Fibroblast of upper back skin (primary cell): ENCODE measurements at places on chromosomes 11 and 22.

GRCh38 chr11:76626921-76627401, 43.6 kb downstream of the LRRC32 start:
- DNase-seq = peak; percentile 77

GRCh38 chr11:16881766-16882165, 132.4 kb downstream of the PLEKHA7 start:
- no peak for DNase-seq

DNA sequence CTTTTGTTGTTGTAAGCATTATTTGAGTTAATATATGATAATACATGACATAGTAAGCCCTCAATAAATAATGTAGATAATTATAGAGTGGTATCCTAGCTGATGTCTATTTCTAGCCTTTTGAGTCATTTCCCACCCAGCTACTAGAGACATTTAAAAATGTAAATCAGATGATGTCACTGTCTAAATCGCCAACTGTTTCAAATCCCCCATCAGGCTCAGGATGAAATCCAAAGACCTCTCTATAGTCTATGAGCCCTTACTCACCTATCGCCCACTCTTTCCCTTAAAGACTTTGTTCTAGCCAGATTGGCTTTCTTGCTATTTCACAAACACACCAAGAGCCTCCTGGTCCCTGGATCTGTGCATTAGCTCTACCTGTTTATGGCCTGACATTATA, 135.4 kb upstream of the PLET1 start:
- DNase-seq = peak; percentile 3

- DNase-seq = no peak
Observed at GRCh38 chr11:73227571-73228211, 9.6 kb downstream of the P2RY2 start.

GRCh38 chr11:90407350-90407749, 184.5 kb upstream of the CHORDC1 start:
- DNase-seq = no peak

DNA sequence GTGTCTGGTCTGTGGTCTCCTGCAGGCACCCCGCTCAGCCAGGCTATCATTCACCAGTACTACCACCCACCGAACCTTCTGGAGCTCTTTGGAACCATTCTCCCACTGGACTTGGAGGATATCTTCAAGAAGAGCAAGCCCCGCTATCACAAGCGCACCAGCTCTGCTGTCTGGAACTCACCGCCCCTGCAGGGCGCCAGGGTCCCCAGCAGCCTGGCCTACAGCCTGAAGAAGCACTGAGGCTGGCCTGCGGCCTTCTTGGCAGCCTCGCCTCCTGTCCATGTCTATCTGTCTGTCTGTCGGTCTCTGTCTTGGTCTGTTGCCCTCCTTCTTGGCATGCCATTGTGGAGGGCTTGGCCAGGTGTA, 27.9 kb downstream of the INCENP start:
- DNase-seq = no peak

GRCh38 chr11:116762132-116762531, 10.7 kb downstream of the BUD13 start:
- DNase-seq = no peak

- DNase-seq = peak; percentile 73
Observed at GRCh38 chr11:5605849-5606248, 9.4 kb downstream of the TRIM6 start.

DNA sequence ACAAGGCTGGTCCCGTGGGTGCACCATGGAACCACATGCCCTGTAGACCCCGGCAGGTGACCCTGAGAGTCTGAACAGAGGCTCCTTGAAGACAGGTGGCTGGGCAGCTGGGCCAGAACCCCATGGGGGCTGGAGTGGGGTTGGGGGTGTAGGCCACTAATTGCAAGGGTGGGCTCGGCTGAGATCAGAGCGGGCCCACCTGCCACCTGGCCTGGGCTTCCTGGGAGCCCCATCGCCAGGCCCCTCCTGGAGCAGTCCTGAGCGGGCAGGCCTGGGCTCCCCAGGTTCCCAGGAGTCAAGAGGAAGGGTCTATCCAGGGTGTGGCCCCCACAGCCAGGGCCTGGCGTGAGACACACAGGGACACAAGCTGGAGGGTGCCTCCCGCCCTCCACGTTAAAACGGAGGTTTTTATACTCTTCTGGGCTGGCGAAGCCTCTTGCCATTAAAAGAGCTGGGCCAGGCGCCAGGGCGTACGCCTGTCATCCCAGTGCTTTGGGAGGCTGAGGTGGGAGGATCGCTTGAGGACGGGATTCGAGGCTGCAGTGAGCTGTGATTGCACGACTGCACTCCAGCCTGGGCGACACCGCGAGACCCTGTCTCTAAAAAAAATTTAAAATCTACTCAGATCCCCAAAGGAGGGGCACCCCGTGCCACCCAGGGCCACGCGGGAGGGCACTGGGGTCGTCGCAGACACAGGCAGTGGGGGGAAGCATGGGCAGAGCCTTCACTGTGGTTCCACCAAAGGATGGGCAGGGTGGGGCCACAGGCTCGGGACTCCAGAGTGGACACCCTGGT, 4.8 kb upstream of the TRABD start:
- DNase-seq = no peak

DNA sequence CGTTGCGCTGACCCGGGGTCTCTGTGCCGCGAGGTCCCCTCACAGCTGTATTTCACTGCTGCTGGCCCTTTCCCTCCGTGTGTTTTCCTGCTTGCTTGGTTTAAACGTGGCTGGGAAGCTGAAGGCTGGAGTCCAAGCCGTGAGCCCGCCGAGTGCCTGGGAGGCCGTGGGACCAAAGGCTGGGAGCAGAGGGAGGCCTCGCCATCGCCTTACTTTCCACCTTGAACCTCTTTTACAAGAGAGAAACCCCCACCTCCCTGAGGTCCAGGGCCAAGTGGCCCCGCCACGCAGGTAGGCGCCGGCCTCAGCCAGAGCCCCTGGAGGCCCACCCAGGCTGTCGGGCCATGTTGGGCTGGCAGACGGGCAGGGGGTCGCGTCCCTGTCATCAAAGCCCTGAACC, 411.6 kb downstream of the TBC1D22A start:
- no peak for DNase-seq

- DNase-seq = no peak
Observed at GRCh38 chr11:75280770-75281468, 40.3 kb downstream of the TPBGL start.

- DNase-seq = peak; percentile 6
Observed at GRCh38 chr11:36657610-36658267, 59.7 kb upstream of the RAG2 start.

DNA sequence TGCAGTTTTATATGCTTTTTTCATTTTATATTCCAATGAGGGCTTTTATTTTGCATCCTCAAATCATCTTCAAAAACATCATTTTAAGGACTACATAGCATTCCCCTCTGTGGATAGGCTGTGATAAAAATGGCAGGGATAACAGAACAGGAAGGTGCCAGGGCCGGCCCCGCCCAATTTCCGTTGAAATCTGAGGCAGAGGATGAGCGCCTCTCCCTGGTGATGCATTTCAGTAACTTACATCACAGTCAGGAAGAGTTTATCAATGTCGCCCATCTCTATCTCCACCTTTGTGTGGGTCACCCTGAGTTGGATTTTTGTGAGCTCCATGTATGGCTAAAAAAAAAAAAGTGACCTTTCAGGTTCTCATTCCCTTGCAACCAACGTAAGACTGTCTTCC, 201.6 kb downstream of the DSCAML1 start:
- no peak for DNase-seq

- DNase-seq = peak; percentile 65
Observed at GRCh38 chr22:24391836-24392217, 35.6 kb upstream of the ADORA2A start.

DNA sequence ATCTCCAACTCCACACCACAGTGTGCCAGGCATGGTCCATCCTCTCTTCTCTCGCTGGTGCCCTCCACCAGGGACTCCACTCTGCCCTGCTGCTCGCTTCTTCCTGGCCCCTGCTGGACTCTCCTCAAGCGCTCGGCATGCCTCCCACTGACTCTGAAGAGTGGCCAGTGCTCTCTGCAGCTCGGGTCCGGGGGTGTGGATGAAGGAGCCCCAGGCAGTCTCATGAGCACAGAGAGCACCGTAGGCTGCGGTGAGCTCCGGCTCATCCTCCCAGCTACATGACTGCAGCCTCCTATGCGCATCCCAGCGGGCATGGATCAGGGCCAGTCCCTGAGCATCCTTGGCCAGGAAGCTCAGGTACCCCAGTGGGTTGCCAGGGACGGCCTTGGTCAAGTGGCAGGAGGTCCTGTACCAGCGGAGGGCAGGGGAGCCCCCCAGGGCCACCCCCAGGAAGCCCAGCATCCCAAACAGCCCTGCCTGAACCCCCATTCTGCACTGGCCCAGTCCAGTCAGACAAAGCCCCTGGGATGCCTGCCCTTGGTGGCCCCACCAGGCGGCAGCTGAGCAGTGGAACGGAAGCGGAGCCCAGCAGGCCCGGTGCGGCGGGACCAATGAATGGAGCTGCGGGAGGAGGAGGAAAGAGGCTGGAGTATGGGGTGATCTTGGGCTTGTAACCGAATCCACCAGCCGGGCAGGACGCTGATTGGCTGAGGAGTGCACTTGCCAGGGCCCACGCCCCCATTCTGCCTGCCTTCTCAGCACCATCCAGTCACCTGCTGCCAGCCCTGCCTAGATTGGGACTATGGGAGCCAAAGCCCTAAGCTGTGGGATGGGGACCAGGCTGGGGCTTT, at the start of gene PLA2G3:
TSS of gene PLA2G3 (minus strand) at position 643 of the 851 bp plus-strand sequence. CDS start at position 489, 154 bp downstream.
- peak; percentile 38 for DNase-seq

- no peak for DNase-seq
Observed at GRCh38 chr11:43585877-43586608, 94.5 kb upstream of the HSD17B12 start.

DNA sequence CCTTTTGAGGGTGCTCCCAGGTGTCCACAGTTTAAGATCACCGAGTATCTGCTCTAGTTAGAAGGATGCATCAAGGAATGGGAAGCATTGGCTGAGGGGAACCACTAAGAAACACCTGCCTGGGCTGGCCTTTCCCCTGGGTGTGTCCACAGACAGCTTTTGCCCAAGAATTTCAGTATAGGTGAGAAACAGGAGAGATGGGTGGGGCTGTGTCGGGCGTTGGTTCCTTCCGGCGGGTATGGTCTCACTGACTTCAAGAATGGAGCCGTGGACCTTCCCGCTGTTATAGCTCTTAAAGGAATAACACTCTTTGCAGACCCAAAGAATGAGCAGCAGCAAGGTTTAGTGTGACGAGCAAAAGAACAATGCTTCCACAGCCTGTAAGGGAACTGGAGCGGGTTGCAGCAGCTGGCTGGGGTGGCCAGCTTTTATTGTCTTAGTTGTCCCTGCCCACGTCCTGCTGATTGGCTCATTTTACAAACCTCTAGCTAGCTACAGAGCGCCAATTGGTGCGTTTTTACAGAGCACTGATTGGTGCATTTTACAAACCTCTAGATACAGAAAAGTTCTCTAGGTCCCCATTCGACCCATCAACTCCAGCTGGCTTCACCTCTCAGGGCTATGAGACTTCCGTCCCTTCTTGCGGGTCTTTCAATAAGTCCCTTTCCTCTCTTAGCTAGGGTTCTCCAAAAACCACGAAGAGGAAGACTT, 2.4 kb downstream of the FADS1 start:
- peak; percentile 29 for DNase-seq

DNA sequence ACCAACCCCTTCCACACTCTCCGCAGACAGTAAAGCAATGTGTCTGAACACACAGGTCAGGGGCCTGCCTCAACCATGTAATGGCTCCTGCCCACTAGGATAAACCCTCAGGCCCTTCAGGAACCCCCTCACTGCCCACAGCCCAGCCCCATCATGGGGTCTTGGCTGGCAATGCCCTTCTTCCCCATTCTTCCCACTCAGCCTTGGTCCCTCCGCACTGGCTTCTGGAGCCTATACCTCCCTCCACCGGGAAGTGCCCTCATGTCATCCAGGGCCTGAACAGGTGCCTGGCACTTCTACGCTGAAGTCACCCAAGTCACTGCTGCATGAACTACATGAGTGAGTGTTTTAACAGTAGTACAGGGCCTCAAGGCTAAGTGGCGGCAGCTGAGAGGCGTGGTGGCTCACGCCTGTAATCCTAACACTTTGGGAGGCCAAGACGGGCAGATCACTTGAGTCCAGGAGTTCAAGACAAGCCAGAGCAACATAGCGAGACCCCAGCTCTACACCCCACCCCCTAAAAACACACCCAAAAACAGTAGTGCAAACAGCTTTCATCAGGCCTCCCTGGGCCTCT, 74.8 kb upstream of the PITPNB start:
- DNase-seq = no peak

GRCh38 chr11:92253945-92254344, 29.3 kb downstream of the FAT3 start:
- DNase-seq = peak; percentile 60

- DNase-seq = no peak
Observed at GRCh38 chr11:10504490-10504889, 36.5 kb downstream of the RNF141 start.

- DNase-seq = no peak
Observed at GRCh38 chr22:38758276-38758945, 2.6 kb upstream of the SUN2 start.

- no peak for DNase-seq
Observed at GRCh38 chr11:46402957-46403902, 11.7 kb upstream of the CHRM4 start.
